Vagina (tissue), 2 donors: ENCODE measurements at places on chromosomes 1 and 21.

DNA sequence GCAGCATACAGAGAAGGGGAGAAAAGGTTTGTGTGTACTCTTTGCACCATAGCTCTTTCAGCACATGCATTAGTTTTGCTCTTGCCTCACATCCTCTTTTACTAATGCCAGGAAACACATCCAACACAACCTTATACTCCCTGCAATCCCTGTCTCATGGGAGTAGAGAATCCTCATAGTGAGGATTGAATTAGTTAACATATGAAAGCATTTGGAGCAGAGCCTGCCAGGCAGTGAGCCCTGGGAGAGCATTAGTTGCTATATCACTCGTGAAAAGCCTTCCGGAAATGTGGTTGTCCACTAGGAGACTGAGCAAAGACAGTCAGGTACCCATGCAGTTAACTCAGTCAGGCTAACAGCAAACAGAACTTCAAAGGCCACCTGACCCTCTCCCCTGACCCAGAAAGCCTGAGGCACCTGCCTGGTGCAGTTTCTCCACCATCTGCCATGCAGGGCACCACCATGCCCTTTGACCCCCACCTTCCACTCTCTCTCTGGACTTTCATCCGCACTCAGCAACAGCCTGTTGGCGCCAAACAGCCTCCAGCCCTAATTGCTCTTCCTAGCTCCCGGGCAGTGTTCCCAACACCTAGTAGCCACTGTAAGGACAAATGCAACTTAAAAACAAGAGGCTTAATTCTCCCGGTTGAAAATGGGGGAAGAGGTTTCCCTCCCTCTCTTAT, 14.9 kb upstream of the AGT start:
- DNase-seq = no peak

DNA sequence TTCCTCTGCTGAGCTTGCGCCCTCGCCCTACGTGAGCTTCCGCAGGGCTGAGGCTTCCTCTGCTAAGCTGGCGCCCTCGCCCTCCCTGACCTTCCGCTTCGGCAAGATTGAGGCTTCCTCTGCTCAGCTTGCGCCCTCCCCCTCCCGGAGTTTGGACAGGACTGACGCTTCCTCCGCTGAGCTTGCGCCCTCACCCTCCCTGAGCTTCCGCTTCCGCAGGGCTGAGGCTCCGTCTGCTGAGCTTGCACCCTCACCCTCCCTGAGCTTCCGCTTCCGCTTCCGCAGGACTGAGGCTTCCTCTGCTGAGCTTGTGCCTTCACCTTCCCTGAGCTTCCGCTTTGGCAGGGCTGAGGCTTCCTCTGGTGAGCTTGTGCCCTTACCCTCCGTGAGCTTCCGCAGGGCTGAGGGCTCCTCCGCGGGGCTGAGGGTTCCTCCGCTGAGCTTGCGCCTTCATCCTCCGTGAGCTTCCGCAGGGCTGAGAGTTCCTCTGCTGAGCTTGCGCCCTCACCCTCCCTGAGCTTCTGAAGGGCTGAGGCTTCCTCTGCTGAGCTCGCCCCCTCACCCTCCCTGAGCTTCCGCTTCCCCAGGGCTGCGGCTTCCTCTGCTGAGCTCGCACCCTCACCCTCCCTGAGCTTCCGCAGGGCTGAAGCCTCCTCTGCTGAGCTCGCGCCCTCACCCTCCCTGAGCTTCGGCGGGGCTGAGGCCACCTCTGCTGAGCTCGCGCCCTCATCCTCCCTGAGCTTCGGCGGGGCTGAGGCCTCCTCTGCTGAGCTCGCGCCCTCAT, 753.6 kb upstream of the TPTE start:
- peak; percentile 88 for DNase-seq

- DNase-seq = no peak
Observed at GRCh38 chr1:60402816-60403215, 329.2 kb upstream of the C1orf87 start.

DNA sequence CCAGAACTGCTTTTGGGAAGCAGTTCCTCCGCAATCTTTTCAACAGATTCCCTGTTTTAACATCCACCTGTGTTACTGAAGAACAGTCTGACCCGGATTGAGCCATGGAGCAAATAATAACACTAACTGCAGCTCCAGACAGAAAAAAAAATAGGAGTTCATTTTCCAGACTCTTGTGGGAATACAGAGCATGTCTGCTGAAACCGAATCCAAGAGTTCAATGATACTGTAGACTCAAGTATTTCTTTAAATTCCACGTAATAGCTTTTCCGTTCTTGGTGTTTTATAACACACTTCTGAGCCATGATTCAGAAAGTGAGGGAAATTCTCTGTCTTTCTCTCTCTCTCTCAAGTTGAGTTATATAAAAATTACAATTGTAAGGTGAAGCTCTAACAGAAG, 60.6 kb downstream of the DDAH1 start:
- no peak for DNase-seq

GRCh38 chr1:61447968-61448430, 276.9 kb downstream of the TM2D1 start:
- DNase-seq = no peak

GRCh38 chr1:63917571-63918417, 144.0 kb downstream of the ROR1 start:
- DNase-seq = no peak

DNA sequence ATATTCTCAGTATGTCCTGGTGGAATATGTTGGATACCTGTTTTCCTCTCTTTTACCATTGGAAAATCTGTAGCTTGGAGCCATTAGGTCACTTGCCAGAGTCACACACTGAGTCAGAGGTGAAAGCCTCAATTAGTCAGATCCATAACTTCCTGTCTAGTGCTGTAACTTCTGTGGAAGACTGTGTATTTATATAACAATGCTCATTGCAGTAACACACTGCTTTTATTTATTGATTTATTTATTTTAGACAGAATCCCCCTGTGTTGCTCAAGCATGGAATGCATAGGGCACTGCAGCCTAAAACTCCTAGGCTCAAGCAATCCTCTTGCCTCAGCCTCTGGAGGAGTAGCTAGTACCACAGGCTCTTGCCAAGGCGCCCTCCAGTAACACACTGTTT, 1.3 kb upstream of the DOCK7 start:
- no peak for DNase-seq

- DNase-seq = no peak
Observed at GRCh38 chr1:72060466-72061245, 221.7 kb downstream of the NEGR1 start.

DNA sequence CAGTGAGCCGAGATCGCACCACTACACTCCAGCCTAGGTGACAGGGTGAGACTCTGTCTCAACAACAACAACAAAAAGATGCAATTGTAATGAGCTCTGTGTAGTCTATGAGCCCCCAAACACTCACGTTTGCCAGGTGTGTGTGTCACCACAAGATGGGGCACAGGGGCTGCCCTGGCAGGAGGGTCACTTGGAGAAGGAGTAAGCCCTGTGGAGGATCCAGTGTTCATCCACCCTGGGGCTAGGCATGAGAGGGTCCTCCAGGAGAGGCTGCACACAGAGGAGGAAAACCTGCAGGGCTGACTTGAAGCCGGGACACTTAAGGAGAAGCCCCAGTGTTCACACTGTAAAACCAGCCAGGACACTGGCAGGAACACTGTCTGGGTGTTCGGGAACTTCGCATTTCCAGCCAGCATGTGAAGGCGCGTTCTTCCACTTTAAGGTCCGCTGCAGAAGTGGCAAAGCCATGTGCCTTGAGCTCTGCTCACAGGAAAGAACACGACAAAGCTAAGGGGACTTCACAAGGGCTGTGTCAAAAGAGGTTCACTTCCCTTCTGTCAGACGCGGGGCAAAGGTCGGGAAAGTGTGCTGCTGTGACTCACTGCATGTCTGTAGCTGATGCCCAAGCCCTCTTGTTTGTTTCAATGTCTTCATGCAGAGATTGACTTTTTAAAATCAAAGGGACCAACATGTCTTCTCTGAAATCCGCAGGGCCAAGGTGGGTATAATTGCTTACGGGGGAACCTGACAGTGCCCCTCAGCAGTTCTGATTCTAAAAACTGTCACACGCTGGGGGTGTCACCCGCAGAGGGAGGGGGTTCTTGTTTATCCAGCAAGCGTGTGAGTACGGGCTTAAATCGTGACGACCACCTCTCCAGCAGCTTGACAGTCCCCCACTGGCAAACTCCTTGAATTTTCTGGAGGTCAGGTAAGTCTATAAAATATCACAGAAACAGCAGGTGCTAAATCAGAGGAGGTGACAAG, 102.8 kb downstream of the RIPK4 start:
- no peak for DNase-seq

- DNase-seq = no peak
Observed at GRCh38 chr1:195173753-195174152, 1434.5 kb downstream of the KCNT2 start.

- no peak for DNase-seq
Observed at GRCh38 chr1:205344066-205344928, 12.4 kb downstream of the KLHDC8A start.

- no peak for DNase-seq
Observed at GRCh38 chr1:8023995-8024313, 2.2 kb downstream of the ERRFI1 start.

- no peak for DNase-seq
Observed at GRCh38 chr21:39647476-39647875, 34.7 kb downstream of the B3GALT5 start.
